Dorsolateral prefrontal cortex (tissue), 122 donors: ENCODE measurements at places on chromosomes 4 and X.

GRCh38 chrX:139495324-139495723 is 35.2 kb upstream of the F9 start:
- no peak for DNase-seq

DNA sequence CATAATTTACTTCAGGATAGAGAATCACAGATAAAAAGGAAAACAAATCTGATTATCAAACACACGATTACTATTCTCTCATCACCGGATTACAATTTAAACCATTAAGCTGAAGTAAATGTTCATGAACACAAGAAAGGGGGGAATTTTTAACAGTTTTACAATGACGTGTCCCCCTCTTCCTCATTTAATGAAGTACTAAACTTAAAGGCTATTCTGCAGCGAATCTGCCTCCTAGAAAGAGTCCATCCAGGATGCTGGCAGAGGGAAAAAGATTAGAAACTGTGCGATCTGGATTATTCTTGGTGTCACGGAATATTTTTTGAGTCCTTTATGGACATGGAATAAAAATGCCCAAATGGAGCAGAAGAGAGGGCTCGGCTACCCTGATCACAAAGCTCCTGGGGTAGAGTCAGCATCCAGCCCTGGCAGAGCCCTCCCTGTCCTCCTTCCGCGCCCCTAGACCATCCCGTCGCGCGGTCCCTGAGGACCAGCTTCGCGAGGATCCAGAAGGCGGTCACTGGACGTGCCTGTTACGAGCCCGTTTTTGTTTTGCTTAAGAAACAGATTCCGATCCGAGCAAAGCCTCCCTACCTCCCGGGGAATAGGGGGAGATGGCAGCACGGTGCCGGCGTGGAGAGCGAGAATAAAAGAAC is 1.2 kb downstream of the ELF2 start:
- DNase-seq: no peak

DNA sequence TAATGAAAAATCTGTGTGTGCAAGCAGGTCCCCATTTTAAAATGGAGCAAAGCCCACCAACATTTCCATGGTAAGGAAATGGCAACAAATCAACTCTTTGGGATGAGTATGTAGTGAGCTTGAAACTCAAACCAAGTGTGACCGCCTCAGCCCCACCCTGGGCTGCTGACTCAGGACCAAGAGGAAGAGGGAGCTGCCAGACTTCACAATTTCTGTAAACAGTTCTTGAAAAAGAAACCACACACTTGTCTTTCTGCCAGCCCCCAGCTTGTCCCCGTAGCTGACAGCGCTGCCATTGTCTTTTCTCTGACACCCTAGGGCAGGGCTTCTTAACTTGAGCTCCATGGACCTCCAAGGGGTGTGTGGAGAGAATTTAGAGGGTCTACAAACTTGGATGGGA is 10.3 kb downstream of the RTL5 start:
- DNase-seq: peak; percentile 62

DNA sequence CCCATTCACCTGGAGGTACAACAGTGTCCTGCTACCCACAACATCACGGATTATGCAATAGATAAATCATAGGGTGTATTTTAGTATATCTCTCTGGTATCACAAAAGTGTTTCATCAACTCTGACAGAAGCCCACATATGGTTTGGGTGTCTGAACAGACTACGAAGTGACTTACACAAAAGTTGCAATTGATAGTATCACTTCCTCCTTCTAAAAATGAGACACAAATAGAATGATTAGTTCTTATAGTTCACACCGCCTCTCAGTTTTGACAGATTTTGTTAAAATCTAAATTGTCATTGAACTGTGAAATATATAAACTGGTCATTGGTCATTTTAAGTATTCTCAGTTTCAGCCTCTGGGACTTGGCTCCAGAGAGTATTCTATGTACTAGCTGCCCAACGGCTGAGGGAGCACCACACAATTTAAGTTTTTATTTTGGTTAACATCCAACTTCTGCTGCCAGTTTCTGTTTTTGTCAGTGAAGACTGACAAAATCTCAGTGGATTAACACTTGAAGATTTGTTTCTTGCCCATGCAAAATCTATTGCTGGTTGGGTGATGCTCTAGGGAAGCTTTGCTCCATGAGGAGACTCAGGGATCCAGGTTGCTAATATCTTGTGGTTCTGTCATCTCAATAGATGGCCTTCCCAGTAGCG is 113.8 kb upstream of the PUDP start:
- DNase-seq: no peak

- no peak for DNase-seq
Measured at GRCh38 chrX:71107762-71108360, 1.3 kb upstream of the CXorf65 start.

DNA sequence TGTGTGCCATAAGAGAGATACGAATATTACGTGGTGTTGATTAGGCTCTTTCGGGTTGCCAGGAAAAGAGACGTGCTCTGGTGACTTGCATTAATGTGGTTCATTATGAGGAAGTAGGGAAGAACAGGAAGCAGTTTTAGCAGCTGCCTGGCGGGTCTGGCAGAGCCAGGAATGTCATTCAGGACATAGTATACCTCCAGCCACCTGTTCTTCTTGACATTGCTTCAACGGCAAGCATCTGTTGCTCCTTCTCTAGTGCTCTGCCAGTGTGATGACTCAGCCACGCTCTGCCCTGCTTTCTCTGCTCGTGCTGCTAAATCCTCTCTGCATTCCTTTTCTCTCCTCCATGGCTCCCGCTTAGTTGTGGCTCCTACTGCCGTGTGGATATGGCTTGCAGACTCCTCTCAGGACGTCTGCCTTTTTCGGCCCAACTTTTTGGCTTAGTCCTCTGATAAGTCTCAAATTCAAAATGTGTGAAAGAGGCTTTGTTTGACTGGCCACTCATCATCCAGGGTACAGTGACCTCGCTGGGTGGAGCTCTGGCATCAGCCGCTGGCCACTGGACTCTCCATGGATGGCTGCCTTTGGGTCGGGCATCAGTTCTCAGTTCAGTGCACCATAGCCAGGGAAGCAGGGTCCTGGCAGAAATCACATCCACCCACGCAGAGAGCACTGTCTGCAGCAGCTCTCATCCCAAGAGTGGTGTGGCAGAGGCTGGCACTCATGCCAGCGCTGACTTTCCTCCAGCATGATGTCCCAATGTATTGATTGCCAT is 89.3 kb upstream of the KLF3 start:
- peak; percentile 49 for DNase-seq

DNA sequence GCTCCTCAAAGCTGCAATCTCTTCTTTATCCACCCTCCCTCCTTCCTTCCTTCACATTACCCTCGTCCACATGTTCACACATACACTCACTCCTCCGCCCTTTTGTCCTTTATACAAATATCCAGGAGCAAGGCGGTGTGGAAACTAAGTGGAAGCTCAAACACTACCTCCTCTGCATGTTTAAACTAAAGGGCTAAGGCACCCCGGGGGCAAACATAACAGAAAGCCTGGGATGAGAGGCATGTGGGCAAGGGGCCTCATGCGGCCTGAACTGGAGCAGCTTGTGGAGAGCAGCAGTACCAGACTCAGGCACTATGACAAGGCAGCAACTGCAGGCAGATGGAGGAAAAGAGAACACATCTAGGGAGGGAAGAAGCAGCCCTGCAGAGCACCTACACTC is 9.5 kb downstream of the MAB21L2 start:
- no peak for DNase-seq

DNA sequence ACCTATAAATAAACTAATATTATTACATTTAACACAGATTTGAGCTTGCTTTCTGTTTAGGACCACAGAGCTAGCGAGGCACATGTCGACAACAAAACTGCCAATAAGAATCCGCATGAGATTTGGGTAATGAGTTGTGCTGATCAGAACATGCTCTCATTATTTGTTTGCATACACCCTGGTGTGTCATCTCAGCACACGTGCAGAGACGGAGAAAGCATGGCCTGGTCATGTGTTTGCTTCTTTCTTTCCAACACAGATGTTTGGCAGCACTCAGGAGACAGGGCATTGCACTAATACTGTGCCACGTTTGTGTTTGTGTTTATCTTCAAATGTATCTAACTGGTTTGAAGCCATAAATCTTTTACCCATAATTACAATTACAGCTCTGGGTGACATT is 364.8 kb downstream of the ARAP2 start:
- no peak for DNase-seq

- no peak for DNase-seq
Measured at GRCh38 chr4:186644311-186644638, 79.4 kb downstream of the FAT1 start.

DNA sequence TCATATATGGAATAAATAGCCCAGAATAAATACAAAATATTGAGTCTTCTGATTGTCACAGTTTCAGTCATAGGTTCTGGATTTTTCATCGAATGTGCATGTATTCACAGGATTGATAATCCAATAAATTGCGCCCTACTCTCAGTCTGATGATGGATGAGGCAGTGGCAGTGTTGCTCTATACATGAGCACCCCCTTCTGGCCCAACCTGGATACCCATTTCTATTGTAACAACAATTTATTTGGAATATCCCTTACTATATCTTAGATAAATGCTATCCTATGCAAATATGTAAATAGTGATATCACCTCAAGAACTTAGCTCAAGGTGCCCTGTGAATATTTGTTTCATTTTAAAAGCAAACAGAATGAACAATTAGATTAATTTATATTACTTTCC is 733.7 kb upstream of the PABPC4L start:
- DNase-seq: no peak

DNA sequence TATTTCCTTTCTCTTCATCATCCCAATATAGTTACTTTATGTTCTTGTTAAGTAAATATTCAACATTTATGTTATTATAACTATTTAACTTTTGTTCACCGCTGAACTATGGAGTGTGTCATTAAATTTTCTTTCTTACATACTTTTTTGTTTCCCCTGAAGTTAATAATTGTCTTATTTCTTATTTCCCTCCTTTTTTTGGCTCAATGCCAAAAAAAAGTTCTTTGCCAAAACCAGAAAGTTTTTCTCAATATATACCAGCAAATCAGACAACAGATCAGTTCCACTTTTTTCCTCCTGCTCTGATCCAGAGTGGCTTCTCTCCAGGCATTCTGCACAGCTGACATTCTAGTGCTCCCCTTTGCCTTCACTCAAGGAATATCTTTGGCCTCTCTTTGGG is 187.0 kb upstream of the PPARGC1A start:
- DNase-seq: no peak

- no peak for DNase-seq
Measured at GRCh38 chr4:107603430-107603829, 116.6 kb downstream of the PAPSS1 start.

GRCh38 chr4:73730867-73731266 is 9.5 kb upstream of the CXCL8 start:
- DNase-seq: no peak

DNA sequence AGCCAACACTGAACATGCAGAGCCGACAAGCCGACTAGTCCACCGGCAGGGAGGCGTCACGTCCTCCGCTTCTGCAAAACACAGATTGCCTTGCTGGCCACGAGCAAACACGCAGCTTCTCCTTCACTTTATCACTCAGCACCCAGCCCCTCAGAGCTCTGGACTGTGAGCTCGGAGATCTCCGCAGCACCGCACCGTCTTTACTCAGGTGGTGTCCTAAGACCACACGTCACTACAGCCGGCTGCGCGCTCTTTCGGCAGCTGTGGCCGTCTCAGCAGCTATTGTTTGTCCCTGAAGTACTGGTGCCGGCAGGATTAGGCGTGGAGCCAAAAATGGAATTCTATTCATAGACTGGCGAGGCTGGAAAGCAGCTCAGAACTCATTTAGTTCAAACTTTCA is 72.0 kb downstream of the FAT1 start:
- peak; percentile 21 for DNase-seq

GRCh38 chrX:40474205-40474626 is 106.6 kb upstream of the ATP6AP2 start:
- DNase-seq: no peak
